Naive thymus-derived CD4-positive, alpha-beta T cell (primary cell): ENCODE measurements at places on chromosomes 11 and 22. TPM values are rescaled to one million over a fixed set of nuclear protein-coding genes. Genes with fewer than 3 reads are reported as not detected.

Gene OR8A1
- total RNA-seq: not detected

DNA sequence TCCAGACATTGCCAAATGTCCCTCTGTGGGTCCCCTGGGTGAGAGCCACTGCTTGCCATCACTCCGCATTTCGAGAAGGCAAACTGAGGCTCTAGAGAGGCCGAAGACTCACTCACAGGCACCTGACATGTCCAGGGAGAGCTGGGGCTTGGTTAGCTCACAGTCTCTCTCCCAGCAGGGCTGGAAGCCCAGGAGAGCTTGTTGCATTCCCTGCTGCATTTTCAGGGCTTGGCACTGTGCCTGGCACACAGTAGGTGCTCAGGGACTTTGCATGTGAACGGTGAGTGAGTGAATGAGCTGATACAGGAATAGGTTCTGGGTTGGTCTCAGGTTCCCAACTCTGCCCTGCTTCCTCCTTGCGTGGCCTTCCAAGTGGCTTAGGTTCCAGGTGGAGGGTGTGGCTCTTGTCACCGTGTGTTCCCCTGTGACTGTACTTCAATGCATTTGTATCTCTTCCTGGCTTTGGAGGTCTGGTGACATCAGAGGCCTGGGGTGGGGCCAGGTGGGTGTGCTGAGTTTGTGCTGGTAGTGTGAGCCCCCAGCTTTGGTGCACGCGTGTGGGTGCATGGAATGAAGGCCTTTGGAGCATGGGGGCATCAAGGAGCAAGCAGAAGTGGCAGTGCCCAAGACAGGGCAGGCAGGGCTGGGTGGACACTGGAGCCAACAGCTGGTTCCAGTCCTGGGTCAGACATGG is 18.4 kb upstream of the SMIM38 start:
- DNase-seq: no peak
- H3K4me3 ChIP-seq: no peak overlapping the region
- H3K27ac ChIP-seq: no peak overlapping the region
- H3K4me1 ChIP-seq: no peaks in the 10 kb centered on the region
- H3K36me3 ChIP-seq: no peaks in the 10 kb centered on the region

GRCh38 chr22:41911001-41911611 is 3.8 kb downstream of the SHISA8 start:
- H3K27ac ChIP-seq: no peak overlapping the region
- H3K4me1 ChIP-seq: peaks cover 19% of the 10 kb centered on the region
- peak overlapping the region; percentile 27 for H3K4me3 ChIP-seq
- no peak for DNase-seq

Gene GTSE1
- not detected for total RNA-seq

DNA sequence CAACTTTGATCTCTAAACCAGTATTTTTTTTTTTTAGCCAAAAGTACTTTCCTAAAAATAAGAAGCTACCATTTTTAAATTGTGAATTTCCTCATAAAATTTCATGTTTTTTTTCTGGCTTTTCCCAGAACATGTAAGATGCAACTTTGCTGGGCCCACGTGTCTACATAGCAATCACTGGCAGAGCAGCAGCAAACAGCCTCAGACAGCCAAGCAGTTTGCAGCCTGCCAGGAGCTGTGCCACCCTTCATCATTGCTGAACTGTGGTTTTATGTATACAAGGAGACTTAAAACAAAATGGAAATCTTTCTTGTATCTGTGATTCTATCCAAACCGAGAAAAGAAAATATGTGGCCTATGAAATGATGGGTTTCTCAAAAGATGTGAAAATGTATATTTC is 110.2 kb downstream of the GRIA4 start:
- no peaks in the 10 kb centered on the region for H3K4me1 ChIP-seq
- H3K27me3 ChIP-seq: no peaks in the 10 kb centered on the region
- no peak overlapping the region for H3K4me3 ChIP-seq

GRCh38 chr11:92967867-92968266 is 1.6 kb upstream of the MTNR1B start:
- DNase-seq: no peak
- peaks cover 3% of the 10 kb centered on the region for H3K27me3 ChIP-seq
- H3K4me1 ChIP-seq: no peaks in the 10 kb centered on the region
- no peaks in the 10 kb centered on the region for H3K36me3 ChIP-seq

DNA sequence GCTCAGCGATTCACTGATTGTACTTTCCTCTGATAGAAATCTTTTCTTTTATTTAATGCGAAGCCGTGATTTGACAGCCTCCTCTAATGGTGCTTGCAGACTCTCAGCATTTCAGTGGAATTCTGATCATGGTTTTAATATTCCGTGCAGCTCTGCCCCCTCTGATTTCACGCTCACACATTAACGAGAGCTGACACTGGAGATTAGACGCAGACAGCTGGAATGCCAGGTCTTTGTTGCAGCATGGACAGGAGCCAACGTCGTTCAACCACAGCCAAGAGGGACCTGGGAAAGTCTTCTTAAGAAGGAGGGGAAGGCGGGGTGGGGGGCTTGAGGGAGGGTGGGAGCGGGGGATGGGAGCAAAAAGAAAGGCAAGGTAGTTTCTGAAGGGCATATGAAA is 186.4 kb downstream of the BLID start:
- H3K4me1 ChIP-seq: no peaks in the 10 kb centered on the region
- no peak overlapping the region for H3K4me3 ChIP-seq
- no peaks in the 10 kb centered on the region for H3K36me3 ChIP-seq
- peaks cover 4% of the 10 kb centered on the region for H3K27me3 ChIP-seq
- H3K27ac ChIP-seq: no peak overlapping the region

Gene TFIP11
- total RNA-seq: 67.9 TPM

- peaks cover 45% of the 10 kb centered on the region for H3K4me1 ChIP-seq
- H3K27me3 ChIP-seq: no peaks in the 10 kb centered on the region
- DNase-seq: no peak
- peak overlapping the region; percentile 61 for H3K27ac ChIP-seq
- H3K4me3 ChIP-seq: no peak overlapping the region
These were observed 11.2 kb downstream of the HIRA start for GRCh38 chr22:19420321-19420720.

GRCh38 chr11:26225646-26226045 is 106.3 kb upstream of the ANO3 start:
- no peak overlapping the region for H3K27ac ChIP-seq
- H3K27me3 ChIP-seq: no peaks in the 10 kb centered on the region
- no peaks in the 10 kb centered on the region for H3K4me1 ChIP-seq
- H3K4me3 ChIP-seq: no peak overlapping the region
- H3K36me3 ChIP-seq: no peaks in the 10 kb centered on the region

DNA sequence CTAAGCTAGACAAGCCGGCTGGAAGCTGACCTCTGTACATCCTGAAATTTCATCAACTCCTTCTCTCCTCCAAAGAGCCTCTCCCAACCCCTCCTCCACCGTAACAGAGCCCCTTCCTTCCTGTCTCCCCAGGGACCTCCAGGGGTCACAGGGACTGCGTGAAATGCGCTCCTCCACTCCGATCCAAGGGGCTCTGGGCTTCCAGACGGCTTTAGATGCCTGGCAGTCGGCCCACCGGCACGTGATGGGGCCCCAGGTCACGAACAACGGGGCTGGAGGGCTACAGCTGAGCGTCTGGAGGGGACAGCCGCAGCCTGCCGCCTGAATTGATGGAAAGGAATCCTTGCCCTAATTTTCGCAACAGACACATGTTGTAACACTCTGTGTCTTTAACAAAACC is 264.1 kb downstream of the MN1 start:
- H3K27ac ChIP-seq: no peak overlapping the region
- no peak for DNase-seq
- no peaks in the 10 kb centered on the region for H3K36me3 ChIP-seq
- no peaks in the 10 kb centered on the region for H3K4me1 ChIP-seq
- no peaks in the 10 kb centered on the region for H3K27me3 ChIP-seq

Gene TLCD5
- 0.11 TPM for total RNA-seq

GRCh38 chr11:96096360-96096759 is 172.5 kb upstream of the MTMR2 start:
- no peaks in the 10 kb centered on the region for H3K36me3 ChIP-seq
- H3K4me1 ChIP-seq: no peaks in the 10 kb centered on the region
- no peak overlapping the region for H3K4me3 ChIP-seq
- DNase-seq: no peak
- H3K27ac ChIP-seq: no peak overlapping the region

Gene C22orf15
- 0.81 and 2.2 TPM in 2 replicates for total RNA-seq

DNA sequence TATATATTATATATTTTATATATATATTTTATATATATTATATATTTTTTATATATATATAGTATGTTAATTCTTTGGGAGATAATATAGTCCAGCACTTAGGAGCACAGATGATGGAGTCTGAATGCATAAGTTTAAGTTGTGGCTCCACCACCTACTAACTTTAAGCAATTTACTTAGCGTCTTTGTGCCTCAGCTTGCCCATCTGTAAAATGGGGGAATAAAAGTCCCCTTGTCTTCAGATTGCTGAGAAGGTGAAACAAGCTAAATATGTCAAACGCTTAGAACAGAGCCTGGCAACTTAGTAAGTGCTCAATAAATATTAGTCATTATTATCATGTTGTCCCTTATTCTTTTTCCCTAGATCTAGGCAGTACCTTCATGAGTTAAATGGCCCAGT is 27.5 kb downstream of the DSCAML1 start:
- H3K4me3 ChIP-seq: no peak overlapping the region
- H3K27ac ChIP-seq: no peak overlapping the region
- DNase-seq: no peak
- no peaks in the 10 kb centered on the region for H3K4me1 ChIP-seq
- H3K27me3 ChIP-seq: no peaks in the 10 kb centered on the region
- no peaks in the 10 kb centered on the region for H3K36me3 ChIP-seq
